ENCODE measurements at places on chromosomes 7 and 10.

- DNase-seq = no peak
Measured at GRCh38 chr7:109967406-109967805, 1123.5 kb upstream of the LRRN3 start.

DNA sequence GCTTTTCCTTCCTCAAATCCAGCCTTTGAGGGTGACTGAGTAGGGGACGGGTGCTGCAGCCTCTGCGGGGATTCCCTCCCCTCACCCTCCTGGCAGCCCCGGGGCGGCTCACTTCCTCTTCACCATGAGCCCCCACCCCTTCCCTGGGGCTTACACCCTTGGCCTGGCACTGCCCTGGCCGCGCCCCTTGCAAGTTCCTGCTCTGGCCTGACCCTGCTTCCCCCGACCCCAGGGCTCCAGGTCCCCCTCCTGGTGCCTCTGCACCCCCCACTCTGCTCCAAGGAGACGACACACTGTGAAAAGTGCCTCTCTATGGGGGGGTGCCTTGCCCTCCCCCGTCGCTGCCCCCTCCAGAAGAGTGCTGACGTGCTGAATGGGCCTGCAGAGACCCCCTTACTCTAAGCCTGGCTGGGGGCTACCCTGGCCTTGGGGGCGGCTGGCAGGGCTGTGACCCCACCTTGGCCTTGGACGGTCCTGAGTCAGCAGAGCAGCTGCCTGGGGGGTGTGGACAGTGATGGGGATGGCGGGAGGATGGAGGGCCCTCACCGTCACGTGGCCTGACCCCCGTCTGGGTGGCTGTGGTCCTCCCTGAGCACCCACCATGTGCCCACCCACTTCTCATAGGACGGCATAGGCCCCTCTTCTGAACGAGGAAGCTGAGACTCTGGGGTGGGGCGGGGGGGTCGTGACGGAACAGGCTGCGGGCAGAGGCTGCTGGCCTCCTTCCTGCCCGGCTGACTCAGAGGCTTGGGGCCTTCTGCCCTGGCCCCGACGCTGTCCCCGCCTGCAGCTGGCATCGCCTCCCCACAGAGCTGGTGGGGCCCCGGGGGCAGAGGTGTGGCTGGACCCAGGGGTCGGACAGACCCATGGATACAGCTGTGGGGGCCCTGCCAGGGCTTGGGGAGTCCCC, 9.8 kb downstream of the LFNG start:
- DNase-seq = peak; percentile 67

- DNase-seq = no peak
Measured at GRCh38 chr10:88227342-88228018, 355.6 kb downstream of the RNLS start.

GRCh38 chr7:139682136-139683013, 95.4 kb downstream of the HIPK2 start:
- DNase-seq = no peak

DNA sequence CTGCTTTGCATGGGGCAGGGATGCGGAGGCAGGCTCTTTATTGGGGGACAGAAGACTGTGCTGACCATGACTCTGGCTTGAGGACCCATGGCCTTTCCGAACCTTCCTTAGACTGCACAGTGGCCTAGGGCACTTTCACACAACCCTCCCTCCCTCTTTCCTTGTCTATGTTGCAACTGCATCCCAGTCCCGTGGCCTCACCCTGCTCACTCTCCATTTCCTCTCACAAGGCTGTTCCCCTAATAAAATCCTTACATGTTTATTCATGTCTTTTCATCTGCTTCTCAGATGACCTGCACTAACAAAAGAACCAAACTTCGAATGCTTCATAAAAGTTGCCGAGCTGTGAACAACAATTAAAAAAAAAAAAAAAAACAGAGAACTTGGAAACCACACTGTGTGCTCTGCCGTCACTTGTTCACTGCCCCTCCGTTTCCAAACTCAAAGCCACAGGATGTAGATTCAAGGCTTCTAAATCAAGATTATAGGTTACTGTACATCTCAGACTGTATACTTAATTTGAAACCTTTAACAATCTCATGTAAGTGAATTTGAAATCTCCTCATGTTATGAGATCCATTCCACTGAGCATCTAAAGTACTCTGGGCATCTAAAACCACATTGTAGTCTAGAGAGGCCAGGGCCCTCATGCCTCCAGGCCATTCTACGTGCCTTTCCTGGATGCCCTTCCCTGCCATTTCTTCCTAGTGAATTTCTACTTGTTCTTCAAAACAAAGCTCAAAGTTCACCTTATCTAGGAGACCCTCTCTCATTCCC, 265.9 kb downstream of the SNX13 start:
- no peak for DNase-seq

DNA sequence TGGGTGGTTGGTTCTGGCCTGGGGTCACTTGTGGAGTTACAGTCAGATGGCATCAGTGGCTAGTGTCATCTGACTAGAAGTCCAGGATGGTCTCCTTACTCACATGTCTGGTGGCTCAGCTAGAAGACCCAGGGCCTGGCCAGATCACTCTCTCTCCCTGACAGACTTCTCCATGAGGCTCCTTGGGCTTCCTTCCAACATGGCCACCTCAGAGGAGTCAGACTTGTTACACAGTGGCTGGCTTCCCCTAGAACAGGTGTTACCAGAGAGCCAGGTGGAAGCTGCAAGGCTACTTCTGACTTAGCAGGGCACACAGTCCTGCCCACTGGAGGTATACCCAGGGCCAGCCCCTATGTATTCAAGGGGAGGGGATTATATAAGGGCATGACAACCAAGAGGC, 44.2 kb upstream of the MYL10 start:
- no peak for DNase-seq

DNA sequence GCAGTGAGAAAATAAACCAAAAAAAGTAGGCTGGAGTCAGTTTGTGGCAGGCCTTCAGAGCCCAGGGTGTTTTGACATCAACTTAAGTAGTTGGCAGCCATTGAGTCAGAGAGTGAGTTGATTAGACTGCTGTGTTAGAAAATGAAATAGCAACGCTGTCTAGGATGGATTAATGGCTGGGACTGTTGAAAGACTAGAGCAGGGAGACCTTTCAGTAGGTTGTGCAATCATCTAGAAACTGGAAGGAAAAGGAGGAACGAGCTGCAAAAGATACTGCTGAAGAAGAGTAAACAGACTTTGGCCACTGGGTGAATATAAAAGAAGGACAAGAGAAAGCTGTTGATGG, 28.6 kb upstream of the TRIL start:
- no peak for DNase-seq

DNA sequence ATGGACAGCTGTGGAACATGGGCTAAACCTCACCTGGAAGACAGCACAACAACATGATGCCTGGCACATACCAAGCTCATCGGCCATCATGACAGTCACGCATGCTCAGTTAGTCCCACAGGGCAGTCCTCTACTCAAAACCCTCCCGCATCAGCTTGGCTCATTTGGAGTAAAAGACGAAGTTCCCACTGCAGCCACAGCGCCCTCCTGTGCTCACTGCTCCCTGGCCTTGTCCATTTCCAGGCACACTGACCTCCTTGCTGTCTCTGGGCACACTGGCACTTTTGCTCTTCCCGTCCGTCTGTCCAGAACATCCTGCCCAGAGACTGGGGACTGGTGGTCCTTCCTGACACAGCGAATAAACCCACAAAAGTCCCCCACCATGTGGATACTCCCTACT, 66.2 kb downstream of the LARP4B start:
- DNase-seq = no peak

- no peak for DNase-seq
Measured at GRCh38 chr10:5040781-5041470, 37.3 kb upstream of the AKR1C2 start.

GRCh38 chr7:117062300-117062699, 109.0 kb downstream of the ST7 start:
- DNase-seq = no peak

GRCh38 chr7:94174956-94175355, 170.8 kb upstream of the BET1 start:
- DNase-seq = no peak

DNA sequence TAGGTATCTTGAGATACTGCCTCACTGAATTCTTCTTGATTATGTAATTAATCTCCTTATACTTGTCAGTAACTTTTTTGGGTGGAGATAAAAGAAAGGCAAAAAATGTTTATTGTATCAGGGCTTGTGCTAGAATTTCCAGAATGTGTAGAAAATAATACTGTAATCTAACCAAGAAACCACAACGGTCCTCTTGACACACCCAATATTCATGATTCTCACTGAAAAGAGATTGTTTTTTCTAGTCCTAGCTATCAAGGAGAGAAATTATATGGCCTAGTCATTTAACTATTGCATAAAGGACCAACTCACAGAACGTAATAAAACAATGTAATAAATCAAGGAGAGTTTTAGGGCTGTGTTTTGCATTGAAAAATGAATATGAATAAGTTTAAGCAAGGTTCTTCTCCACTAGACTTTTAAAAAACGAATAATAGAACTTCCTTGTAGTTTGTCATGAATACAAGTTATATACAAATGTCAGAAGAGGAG, 80.0 kb upstream of the STEAP4 start:
- DNase-seq = no peak

- DNase-seq = no peak
Measured at GRCh38 chr10:34437906-34438305, 377.2 kb downstream of the PARD3 start.

- no peak for DNase-seq
Measured at GRCh38 chr10:31509989-31510388, 191.0 kb downstream of the ZEB1 start.
